Activated gamma-delta T cell treated with Interleukin-2 at 50 U/mL for 16 hours (primary cell): ENCODE measurements at places on chromosomes 16 and 17.

GRCh38 chr17:56313201-56313600 lies 159.9 kb downstream of the ANKFN1 start:
- no peak for DNase-seq

GRCh38 chr16:7257016-7257415 lies 75.6 kb upstream of the RBFOX1 start:
- no peak for DNase-seq

GRCh38 chr17:4953451-4953961 lies 2.6 kb downstream of the ENO3 start:
- no peak for DNase-seq

GRCh38 chr17:43900183-43900857 lies 7.0 kb downstream of the MPP2 start:
- peak; percentile 66 for DNase-seq

DNA sequence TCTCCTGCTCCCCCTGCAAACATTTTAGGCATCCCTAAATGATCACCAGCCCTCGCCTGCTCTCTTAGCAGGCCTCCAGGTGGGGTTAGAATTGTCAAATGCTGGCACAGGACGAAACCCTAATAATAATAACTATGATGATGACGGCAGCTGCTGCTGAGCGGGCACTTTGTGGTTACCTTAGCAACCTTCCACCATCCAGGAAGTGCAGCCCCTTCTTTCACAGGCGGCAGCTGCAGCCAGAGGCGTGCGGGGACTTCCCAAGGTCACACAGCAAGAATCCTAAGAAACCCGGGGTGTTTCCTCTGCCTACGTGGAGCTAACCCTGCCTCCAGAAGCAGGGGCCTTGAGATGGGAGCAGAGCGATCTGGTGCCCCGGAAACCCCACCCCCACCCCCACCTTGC lies 22.4 kb upstream of the EIF1 start:
- peak; percentile 42 for DNase-seq

GRCh38 chr17:65797101-65797500 lies 235.7 kb upstream of the AXIN2 start:
- DNase-seq, result no peak

DNA sequence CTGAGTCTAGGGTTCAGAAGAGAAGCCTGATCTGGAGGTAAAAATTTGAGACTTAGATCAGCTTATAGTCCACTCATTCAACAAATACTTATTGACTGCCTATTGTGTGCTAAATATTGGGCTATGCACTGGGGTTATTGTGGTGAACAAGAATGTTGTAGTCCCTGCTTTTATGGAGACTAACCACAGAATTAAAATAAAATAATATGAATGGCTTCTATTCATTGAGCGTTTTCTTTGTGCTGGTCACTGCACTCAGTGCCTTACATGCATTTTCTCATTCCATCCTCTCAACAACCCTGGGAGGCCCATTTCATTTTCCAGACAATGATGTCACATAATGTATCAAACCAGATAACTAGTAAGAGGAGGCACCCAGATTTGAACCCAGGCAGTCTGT lies 4.8 kb downstream of the NEK8 start:
- no peak for DNase-seq

DNA sequence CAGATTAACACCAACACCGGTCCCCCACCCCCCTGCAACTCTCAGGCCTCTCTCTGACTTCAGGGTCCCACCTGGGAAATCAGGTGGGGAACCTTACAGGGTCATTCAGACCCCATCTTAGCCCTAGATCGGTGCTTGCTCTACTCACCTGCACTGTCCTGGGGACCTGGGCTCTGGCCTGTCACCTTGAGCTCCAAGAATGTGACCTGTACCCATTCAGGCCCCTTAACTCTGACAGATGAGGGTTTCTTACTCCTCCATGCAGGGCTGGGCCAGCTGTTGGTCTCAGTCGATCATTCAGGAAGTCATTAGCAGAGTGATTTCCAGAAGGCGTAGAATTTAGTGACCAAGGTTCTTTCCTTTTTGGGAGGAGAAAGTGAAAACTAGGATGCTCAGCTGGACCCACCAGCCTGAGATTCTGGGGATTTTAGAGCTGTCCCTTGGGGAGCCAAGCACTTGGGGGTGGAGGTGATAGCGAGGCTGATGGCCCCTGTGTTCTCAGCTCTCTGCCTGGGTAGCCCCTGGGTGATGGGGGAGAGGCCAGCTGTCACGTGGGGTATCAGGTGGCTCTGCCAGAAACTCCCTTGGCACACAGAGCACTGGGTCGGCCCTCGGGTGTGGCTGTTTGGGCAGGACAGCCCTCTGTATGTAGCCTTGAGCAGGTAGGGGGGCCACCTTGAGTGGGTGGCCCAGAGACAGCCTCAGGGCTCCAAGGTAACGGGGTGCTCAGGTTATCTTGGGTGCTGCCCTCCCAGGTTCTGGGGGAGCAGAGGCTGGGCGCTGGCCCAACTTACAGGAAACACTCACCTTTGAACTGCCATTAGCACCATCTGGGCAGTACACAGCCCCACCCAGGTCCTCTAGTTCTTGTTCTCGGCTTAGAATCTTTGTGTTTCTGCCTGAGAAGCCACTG lies 724 bp downstream of the MVP start:
- peak; percentile 33 for DNase-seq

- no peak for DNase-seq
These were observed 19.9 kb downstream of the ARL4D start for GRCh38 chr17:43418441-43419374.

DNA sequence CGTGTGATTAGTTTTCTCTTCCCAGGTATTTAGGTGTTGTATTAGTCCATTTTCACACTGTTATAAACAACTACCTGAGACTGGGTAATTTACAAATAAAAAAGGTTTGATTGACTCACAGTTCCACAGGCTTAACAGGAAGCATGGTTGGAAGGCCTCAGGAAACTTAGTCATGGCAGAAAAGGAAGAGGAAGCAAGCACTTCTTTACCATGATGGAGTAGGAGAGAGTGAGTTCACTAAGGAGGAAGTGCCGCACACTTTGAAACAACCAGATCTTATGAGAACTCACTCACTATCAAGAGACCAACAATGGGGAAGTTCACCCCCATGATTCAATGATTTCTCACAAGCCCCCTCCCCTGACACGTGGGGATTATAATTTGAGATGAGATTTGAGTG lies 1343.7 kb upstream of the GOT2 start:
- no peak for DNase-seq

- DNase-seq, result no peak
These were observed 38.3 kb upstream of the SMPD3 start for GRCh38 chr16:68486502-68487202.

- DNase-seq, result no peak
These were observed 42.5 kb downstream of the ERN1 start for GRCh38 chr17:64087252-64088005.

DNA sequence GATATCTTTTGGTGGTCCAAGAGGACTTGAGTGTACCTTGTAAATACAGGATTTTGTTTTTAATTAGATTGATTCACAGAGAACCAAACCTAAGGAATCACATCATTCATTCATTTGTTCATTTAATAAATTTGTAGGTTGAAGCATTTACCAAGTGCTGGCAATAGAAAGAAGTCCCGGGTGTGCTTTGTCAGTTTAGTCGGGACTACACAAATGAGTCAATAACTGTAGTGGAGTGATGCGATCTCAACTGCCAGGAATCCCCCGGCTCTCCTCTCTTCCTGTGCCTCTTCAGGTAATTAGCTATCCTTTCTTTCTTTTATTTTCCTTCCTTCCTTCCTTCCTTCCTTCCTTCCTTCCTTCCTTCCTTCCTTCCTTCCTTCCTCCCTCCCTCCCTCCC lies 1.4 kb upstream of the WWOX start:
- no peak for DNase-seq

DNA sequence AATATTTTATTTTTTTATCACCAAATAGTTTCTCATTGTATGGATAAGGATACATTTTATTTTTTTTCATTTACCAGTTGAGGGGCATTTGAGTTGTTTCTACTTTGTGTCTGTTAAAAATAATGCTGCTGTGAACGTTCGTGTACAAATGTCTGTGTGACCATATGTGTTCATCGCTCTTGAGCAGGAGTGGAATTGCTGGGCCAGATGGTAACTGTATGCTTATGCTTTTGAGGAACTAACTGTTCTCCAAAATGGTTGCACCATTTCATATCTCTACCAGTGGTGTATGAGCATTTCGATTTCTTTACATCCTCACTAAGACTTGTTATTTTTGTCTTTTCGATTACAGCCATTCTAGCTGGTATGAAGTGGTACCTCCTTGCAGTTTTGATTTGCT lies 212.5 kb upstream of the N4BP1 start:
- no peak for DNase-seq

- no peak for DNase-seq
These were observed 2.2 kb downstream of the TFAP4 start for GRCh38 chr16:4270595-4270994.

DNA sequence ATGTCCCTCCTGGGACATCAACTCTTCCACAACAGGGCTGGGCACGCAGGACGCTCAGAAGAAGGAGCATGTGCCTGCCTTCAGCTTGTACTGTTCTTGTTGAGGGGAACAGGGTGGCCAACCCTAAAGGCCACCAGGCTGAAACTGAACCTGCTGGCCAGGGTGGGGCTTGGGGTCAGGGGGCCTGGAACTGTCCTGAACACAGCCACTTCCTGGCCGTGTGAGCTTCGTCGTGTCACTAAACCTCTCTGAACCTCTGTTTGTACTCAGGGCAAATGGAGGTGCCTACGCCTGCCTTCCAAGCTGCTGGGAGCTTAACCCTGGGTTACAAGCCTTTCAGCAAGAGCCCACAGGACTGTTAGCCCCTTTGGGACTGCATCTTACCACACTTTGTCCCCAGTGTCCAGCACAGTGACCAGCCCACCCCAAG lies 6.7 kb downstream of the ARHGAP27 start:
- no peak for DNase-seq

DNA sequence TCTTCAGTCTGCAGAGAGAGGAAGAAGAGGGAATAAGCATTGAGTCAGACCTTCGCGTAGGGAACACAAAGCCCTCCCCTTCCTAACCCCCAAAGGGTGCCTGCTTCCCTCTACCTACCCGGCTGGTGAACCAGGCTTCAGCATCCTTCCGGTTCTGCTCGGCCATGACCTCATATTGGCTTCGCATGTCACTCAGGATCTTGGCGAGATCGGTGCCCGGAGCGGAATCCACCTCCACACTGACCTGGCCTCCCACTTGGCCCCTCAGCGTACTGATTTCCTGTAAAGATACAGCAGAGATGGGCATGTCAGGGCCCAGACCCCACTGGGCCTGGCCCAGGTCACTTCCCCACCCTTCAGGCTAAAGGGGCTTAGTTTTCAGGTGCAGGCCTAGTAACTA lies 3.8 kb downstream of the KRT19 start:
- no peak for DNase-seq

- DNase-seq, result no peak
These were observed 7.5 kb downstream of the ASPSCR1 start for GRCh38 chr17:81984773-81985410.

GRCh38 chr16:61148930-61149329 lies 887.3 kb downstream of the CDH8 start:
- no peak for DNase-seq

DNA sequence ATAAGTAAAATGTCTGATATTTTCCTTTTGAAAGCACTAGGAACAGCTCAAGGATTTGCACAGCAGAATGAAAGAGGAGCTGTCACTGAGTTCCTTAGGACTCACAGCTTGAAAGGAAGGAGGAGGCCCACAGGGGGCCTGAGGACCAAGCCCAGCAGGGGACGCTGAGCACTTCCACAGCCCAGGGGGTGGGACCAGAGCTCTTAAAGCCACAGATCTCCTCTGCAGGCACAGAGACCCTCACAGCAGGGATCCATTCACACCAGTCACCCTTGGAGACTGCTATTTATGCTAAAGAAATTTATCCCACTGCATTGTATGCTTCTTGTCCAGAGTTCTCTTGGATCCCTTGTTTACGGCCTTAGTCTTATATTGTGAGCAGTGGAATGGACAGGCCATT lies 253.3 kb downstream of the STX8 start:
- DNase-seq, result no peak

DNA sequence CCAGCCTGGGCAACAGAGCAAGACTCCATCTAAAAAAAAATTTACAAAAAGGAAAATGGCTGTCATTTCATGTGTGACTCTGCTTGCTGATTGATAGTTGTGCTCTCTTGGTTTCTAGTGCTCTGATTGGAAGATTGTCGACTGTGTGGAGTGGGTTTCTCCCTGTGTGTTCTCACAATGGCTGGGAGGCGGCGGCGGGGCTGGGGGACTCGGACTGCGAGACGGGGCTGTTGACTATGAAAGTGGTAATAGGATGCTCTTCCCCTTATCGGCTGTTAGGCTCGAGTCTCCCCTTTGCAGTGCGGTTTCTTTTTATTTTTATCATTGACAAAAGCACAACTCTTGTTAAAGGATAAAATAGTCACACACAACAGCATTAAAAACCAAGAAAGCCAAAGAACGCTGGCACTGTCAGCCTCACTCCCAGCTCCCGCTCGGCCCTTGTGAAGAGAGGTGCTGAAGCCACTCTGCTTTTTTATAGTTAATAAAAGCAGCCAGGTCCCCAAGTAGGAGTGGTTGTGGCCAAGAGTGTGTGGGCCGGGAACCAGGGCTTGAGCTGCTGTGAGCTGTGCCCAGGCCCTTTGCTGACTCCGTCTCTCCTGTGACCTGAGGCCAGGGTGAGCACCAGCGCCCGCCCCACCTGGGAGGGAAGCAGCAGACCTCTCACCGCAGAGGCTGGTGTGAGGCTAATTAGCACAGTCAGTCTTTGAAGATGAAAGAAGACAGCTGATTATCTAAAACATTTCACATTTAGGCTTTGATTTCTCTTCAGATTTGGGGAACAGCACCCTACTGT lies 36.5 kb downstream of the TBCD start:
- peak; percentile 23 for DNase-seq

DNA sequence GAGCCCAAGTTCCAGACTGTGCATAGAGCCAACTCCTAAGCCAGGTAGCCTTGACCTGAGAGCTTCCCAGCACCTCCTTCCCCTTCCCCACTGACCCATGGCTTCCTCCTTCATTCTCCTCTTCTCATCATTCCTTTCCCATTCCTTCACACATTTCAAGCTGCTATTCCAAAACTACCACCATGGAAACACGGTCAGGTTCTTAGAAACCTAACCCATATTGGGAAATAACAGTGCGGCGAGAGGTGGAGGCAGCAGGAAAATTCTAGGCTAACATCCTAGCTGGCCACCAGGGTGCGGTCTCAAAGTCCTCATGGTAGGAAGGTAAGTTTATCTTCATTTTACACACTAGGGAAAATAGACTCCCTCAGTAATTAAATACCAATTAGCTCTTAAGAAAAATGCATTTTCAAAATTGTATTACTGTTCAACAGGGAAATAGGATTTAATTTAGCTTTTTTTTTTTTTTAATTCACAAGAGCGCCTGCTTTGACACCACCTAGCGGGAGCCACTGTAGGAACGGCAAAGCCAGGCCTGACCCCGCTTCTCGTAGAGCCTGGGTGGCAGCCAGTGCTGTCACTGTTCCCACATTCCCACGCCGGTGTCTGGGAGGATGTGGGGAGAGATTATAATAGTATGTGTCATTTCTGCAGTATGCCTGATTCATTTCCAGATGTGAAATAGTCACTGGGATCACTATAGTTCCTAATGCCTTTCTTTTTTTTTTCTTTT lies 14.0 kb upstream of the SPHK1 start:
- no peak for DNase-seq

GRCh38 chr17:39101091-39101490 lies 50.3 kb downstream of the PLXDC1 start:
- no peak for DNase-seq
